RWPE2 (cell line): ENCODE measurements at places on chromosomes 7 and 10.

GRCh38 chr7:132028144-132028920 lies 471.9 kb upstream of the PODXL start:
- peak; percentile 83 for DNase-seq

GRCh38 chr10:88082806-88083596 lies 219.6 kb downstream of the PTEN start:
- no peak for DNase-seq

DNA sequence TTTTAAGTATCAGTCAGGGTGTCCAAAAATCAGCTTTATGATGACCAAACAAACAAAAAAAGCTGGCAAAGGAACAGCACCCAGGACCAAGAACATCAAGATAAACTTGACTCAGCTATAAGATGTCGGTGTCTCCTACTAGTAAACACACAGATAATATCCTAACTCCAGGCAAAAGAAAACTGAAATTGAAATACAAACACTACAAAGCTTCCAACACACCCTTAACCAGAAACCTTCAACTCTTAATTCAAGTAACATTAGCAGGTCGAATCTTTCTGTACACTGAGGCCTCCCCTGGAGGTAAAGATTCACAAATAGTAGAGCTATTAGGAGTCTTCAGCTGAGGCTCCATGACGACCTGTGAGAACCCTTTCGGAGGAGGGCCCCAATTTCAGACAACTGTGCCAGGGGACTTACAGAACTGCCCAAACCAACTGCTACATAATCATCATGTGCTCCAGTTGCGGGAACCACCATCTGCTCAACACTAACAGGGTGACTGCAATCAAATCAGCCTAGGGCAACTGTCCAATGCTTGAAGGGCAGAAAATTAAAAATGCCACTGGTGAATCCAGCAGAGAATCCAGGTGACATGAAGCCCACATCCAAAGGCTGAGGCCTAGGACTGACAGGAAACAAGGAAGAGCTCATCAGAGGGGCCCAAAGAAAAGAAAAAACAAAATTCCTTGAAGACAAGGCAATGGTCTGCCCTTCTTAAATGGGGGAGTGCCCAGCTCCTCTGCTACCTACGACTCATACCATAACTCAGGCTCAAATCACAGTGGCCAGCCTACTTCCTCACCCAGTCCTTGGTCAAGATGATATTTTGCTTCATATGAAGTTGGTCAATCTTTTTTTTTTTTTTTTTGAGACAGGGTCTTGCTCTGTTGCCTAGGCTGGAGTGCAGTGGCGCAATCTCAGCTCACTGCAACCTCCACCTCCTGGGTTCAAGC lies 20.0 kb downstream of the XPNPEP1 start:
- DNase-seq = no peak

DNA sequence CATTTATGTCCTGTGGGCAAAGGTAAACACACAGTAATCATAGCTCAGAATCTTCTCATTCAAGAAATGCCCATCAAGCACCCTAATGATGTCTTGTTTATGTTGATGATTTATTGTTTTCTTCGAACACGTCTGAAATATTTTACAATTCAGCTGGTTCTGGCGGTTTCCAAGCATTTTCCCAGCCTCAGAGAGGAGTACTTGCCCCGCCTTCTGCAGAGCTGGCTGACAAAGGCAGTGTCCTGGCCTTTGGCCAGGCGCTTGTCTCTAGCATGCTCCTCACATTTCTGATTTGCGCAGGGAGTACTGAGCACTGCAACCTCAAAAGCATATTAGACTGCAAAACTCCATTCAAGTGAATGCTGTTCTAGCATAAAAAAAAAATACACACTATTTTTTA lies 314.2 kb upstream of the GNAI1 start:
- no peak for DNase-seq

DNA sequence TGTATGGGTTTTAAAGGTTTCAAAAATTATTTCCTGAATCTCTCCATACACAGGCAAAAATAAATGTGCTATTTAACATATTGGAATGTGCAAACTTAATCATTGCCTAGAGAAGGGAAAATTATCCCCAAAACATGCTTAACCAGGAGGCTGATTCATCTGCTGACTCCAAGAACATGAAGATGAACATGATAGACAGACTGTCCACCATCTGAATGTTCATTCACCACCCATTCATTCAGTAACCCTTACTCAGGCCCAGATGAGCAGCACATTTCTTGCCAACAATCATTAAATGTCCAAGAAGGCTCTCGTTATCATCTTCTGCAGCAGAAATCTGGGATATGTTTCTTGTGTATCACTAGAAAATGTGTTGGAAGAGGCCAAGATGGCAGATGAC lies 110.6 kb downstream of the PPP1R9A start:
- DNase-seq = no peak

- no peak for DNase-seq
Measured at GRCh38 chr7:47291461-47292081, 290.3 kb downstream of the TNS3 start.

DNA sequence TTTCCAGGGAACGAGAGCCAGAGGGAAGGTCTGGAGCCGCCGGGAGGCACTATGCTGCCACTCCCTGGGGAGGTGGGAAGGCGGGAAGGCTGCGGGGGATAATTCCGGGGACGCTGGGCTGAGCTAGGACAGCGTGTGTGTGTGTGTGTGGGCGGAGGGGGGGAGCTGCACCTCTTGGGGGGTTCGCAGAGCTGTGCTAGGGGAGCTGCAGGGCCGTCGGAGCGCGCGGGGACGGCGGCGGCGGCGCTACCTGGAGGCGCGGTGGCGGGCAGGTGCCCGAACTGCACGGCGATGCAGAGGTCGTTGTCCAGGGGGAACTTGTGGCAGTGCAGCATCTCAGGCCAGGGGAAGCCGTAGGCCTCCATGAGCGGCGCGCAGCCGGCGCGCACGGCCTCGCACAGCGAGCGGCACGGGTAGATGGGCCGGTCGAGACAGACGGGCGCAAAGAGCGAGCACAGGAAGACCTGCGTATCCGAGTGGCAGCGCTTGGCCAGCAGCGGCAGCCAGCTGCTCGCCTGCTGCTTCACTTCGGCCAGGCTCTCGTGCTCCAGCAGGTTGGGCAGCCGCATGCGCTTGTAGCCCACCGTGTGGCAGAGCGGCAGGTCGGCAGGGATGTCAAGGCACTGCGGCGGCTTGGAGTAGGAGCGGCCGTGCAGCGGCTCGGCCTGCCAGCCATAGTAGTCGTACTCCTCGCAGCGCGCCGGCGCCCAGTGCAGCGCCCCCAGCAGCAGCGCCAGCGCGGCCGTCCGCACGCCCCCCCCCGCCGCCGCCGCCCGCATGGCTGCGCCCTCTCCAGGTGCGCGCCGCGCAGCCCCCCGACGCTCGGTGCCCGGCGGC lies 526 bp downstream of the SFRP5 start:
- DNase-seq = no peak

- no peak for DNase-seq
Measured at GRCh38 chr10:63965846-63966245, 444.6 kb downstream of the REEP3 start.

DNA sequence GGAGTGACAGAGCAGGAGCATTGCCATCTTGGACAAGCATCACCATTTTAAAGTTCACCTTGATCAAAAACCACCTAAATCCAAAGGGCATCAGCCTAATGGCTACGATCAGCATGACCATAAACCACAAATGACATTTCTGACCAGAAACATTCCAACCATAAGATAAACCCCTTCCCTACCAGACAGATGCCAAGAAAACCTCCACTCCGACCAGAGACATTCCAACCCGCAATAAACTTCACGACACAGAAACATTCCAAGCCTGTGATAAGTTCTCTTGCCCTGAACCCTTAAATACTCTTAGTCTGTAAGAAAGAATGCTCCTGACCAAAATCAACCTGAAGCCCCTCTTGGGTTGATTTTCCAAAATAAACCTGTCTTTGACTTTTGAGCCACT lies 606.9 kb downstream of the POM121L12 start:
- DNase-seq = no peak

DNA sequence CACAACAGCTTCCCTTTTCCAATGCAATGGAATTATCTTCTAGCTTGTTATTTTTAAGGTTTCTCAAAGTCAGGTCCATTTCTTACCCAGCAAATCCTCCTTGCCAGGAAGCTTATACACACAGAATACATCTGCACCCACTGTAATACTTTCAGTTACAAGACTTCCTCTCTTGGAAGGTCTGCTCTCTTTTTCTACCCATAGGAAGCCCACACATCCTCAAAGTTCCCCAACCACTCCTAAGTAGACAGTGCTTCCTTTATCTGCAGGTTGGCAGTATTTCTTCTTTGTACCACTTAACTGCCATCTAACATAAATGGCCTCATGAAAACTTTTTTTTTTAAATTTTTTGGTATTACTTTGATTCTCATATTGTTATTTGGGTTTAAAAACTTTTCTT lies 155.6 kb downstream of the TAX1BP1 start:
- no peak for DNase-seq

- DNase-seq = no peak
Measured at GRCh38 chr10:74956555-74957111, 130.2 kb downstream of the KAT6B start.

DNA sequence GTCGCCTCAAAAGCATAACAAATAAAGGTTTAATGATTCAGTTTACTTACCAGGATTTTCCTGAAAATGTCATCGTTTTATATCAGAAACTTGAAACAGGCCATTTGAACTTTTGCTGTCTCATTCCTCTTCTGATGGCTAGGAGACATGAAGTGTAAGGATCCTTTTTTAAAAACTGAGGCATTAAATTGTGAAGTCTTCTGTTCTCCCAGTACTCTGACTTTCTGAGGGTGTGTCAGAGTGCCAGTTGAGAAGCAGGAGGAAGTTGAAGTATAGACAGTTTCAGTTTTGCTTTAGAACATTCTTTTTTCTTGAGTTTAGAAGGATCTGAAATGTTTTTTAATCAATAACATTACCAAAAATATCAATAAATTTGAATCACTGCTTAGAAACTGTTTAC lies at the start of gene SAMD9L:
SAMD9L (minus strand) TSS at position 242 of the 400 bp plus-strand sequence. CDS start 12,414 bp downstream, outside the sequence.
- DNase-seq = no peak

GRCh38 chr7:75669579-75669978 lies 69.2 kb downstream of the HIP1 start:
- DNase-seq = no peak

- no peak for DNase-seq
Measured at GRCh38 chr10:20742737-20743541, 154.2 kb downstream of the NEBL start.

DNA sequence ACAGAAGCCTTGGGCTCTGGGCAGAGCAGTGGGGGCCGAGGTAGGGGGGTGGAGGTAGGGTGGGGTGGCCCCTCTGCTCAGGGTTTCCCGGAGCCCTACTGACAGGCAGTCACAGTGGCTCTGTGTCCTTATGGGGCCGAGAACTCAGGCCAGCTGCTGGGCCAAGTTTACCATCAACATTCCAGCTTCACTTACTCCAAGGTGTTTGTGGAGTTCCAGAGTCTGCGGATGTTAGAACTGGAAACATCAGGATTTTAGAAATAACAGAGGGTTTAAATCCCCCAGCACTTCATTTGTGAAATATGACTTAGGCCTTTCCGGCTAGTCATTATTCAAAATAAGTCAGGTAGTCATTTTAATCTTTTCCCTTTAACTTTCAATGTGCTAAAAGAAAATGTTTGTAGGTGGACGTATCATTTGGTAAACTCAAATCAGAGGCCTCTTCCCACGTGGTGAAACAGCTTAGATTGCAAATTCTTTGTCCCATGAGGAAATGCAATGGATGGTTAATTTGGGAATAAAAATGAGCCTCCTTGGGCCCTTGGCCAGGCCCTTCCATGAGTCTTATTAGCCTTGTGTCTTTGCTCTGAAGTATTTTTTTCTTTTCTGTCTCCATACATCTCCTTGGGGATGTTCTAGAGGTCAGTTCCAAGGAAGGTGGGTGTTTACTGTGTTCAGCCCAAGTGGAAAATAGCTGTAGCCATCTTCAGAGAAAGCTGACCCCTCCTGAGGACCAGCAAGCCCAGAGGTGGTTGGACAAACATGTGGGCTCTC lies 99.6 kb upstream of the BTBD16 start:
- DNase-seq = no peak

GRCh38 chr7:18509481-18509880 lies 13.9 kb downstream of the HDAC9 start:
- no peak for DNase-seq

DNA sequence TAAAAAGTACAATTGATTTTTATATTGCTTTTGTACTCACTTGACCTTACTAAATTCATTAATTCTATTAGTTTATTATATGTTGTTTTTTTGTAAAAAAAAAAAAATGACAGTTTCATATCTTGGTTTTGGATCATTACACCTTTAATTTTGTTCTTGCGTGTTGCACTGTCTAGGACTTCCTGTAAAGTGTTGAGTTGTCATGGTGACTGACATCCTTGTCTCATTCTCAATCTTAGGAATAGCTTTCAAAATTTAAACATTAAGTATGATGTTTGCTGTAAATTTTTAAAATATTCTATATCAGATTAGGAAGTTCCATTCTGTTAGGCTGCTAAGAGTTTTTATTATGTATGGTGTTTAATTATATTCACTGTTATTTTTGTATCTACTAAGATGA lies 139.1 kb downstream of the ARHGAP12 start:
- no peak for DNase-seq

GRCh38 chr7:596071-596818 lies 76.6 kb upstream of the PDGFA start:
- peak; percentile 58 for DNase-seq

DNA sequence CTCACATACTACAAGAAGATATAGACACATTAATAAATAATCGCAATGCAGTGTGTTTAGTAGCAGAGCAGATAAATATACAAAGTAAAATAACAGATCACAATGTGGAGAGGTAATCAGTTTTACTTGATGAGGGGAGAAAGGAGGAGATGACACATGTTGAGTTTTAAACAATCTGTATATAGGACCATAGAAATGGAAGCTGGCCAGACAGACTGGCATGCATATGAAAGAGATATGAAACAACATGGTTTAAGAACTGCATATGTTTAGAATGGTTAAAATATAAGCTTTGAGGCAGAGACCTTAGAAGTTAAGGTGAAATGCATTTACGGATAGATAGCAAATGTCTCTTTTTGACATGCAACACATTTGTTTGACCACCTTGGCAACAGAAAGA lies 19.8 kb upstream of the CCDC7 start:
- DNase-seq = no peak

- no peak for DNase-seq
Measured at GRCh38 chr7:27202018-27202861, 2.3 kb upstream of the HOXA13 start.

- no peak for DNase-seq
Measured at GRCh38 chr10:11516431-11516746, 95.1 kb downstream of the USP6NL start.

DNA sequence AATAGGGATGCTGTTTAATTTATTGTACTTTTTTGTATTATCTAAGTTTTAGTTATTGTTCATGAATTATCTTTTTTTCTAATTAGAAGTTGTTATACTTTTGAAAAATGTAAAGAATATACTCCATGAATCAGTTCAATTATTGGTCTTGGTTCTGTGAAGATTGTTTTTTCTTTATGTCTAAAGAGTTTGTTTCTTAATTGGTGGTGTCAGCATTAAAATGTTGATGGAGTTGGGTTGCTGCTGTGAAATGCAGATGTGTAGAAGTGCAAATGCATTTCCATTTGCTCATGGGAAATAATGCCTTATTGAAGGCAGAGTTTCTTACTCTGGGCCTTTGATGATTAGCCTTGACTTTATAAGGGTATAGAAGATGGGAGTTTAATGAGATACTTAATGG lies 11.9 kb downstream of the NRG3 start:
- DNase-seq = no peak

- DNase-seq = no peak
Measured at GRCh38 chr7:17963281-17963680, 23.0 kb upstream of the SNX13 start.

GRCh38 chr7:69898189-69898588 lies 299.9 kb downstream of the AUTS2 start:
- DNase-seq = no peak
